Naive thymus-derived CD4-positive, alpha-beta T cell (primary cell): ENCODE measurements at places on chromosomes 2 and 18. TPM values are rescaled to one million over a fixed set of nuclear protein-coding genes. Genes with fewer than 3 reads are reported as not detected.

PDE11A gene
- total RNA-seq: not detected

DNA sequence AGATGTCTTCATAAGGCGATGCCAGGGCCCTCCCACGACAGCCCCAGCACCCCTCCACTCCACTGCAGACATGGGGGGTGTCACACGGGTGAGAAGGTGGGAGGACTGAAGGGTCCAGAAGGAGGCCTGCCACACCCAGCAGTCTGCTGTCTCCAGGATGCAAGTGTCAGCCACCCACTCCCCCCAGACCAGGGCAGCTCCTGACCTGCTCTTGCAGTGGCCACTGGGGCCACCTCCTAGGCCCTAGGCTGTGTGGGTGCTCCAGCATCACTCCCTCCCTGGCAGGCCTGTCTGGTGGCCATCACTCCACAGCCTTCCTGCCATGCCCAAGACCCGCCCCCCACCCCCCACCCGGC lies 171.0 kb downstream of the CELF4 start:
- H3K27me3 ChIP-seq: no peaks in the 10 kb centered on the region
- H3K4me1 ChIP-seq: no peaks in the 10 kb centered on the region

DNA sequence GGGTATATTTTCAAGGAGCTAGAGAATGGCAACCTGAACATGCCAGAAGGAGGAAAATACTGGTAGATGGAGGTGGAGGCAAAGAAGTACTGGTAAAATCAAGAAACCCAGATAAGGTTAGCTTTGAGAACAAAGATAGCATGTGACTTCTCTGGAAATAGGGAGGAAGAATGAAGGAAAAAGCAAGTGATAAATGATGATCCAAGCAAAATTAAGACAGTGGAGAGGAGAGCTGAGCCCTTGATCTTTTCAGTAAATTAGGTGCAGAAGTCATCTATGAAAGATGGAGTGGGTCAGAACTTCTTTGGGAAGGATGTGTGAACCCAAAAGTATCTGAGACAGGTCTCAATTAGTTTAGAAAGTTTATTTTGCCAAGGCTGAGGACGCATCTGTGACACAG lies 25.7 kb upstream of the AFTPH start:
- no peaks in the 10 kb centered on the region for H3K36me3 ChIP-seq
- H3K27ac ChIP-seq: no peak overlapping the region
- no peak for DNase-seq

DNA sequence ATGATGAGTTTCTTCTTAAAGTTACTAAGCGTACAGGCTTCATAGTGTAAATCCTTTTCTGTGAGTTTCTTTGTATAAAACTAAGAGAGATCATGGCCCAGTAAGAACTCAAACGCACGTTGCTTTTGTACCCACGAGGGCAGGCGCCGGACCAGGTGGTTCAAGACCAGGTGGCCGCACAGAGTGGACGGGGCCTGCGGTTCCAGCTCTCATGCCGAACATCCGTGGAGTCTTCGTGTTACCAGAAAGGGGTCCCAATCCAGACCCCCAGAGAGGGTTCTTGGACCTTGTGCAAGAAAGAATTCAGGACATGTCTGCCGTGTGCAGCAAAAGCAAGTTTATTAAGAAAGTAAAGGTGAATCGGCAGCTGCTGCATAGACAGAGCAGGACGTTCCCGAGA lies 53.0 kb downstream of the KCNG2 start:
- H3K27ac ChIP-seq: no peak overlapping the region
- H3K27me3 ChIP-seq: no peaks in the 10 kb centered on the region
- no peak overlapping the region for H3K4me3 ChIP-seq
- no peaks in the 10 kb centered on the region for H3K36me3 ChIP-seq
